NCI-H187 treated with DMSO at 0.1 percent for 48 hours (cell line): ENCODE measurements at places on chromosomes 12 and 14.
A peak's percentile ranks its signal among the peaks of the same experiment; 100 is the strongest.

DNA sequence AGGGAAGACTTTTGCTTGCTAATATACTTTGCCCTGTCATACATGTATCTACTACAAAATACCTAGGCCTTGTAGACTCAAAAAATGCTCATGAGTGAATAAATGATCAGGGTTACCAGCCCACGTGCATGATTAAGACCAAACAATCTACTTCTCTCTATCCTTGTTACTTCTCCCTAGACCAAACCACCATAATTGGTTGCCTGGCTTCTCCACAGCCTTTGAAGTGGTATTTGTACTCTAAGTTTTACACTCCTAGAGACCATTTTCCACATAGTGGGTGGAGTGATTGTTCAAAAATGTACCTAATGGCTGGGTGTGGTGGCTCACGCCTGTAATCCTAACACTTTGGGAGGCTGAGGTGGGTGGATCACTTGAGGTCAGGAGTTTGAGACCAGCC is 14.1 kb upstream of the RPS6KL1 start:
- no peak for DNase-seq

DNA sequence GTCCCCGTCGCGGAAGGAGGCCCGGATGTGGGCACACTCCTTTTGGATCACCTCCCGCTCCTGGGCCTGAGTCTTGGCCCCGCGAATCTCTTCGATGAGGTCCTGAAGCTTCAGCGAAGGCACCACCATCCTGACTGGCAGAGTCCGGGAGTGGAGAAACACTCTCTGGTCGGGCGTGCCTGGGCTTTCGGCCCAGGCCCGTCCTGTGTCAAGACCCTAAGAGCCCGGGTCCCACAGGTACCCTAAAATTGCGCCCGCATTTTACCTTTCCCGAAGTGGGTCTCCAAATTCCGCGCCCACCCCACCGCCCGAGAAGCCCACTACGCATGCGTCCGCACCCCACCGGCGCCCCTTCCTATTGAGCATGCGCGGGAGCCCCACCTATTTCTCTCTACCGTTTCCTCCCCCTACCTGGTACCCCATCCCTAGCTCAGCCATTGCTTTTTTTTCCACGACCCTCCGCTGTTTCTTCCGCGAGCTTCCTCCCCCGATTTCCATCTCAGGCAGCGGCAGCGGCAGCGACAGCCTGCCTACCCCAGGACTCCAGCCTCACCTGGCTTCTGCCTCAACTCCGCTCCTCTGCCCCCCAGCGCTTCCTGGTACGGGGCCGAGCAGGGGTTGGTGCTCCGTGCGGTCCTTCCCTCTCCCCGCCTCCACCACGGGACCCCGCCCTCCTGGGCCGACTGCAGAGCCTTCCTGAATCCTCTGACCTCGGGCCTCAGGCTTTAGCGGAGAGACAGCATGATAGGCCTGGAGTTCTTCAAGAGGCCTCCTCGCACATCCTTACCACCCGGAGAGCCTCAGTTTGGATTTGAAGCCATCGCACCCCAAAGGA is at the start of gene AP1G2:
Gene AP1G2 (minus strand): TSS at position 606 of the 835 bp plus-strand sequence. CDS start 477 bp downstream, at position 129.
- DNase-seq, result peak; percentile 64

DNA sequence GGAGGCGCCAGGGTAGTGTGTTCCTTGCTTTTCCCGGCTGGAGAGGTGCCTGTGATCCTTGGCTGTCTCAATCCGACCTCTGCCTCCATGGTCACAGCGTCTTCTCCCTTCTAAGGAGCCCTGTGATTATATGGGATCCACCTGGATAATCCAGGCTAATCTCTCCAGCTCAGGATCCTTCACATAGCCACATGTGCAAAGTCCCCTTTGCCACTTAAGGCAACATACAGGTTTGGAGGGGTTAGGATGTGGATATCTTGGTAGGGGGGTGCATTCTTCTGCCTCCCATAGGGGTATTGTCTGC is 1.2 kb upstream of the HVCN1 start:
- DNase-seq, result no peak

- DNase-seq, result no peak
Observed at GRCh38 chr14:81826081-81826480, 292.4 kb upstream of the SEL1L start.
